Peyer's patch (tissue), 4 donors: ENCODE measurements at places on chromosomes 13 and 19. TPM values are rescaled to one million over a fixed set of nuclear protein-coding genes. Genes with fewer than 3 reads are reported as not detected.

The ARHGAP33 gene
- total RNA-seq, result 14.7 TPM

DNA sequence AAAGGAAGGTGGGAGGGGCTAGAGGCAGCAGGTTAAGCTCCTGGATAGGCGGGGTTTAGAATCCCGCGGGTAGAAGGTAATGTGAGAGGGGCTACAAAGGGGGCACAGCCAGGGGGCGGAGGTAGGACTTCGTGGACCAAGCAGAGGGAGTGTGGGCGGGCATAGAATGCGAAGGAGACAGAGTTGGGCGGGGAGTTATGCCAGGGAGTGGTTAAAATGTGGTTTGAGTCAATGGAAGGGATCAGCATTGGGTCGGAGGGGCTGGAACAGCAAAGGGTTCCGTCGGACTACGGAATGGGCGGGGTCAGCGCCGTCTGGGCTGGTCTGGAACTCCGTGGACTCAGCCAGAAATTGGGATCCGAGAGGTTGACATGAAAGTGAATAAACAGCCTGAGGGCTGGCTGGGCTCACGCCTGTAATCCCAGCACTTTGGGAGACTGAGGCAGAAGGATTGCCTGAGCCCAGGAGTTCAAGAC is 3.0 kb downstream of the LTBP4 start:
- H3K4me3 ChIP-seq, result peak overlapping the region; percentile 52
- peak overlapping the region; percentile 98 for H3K27ac ChIP-seq
- H3K27me3 ChIP-seq, result no peaks in the 10 kb centered on the region
- DNase-seq, result no peak
- H3K36me3 ChIP-seq, result no peaks in the 10 kb centered on the region

DNA sequence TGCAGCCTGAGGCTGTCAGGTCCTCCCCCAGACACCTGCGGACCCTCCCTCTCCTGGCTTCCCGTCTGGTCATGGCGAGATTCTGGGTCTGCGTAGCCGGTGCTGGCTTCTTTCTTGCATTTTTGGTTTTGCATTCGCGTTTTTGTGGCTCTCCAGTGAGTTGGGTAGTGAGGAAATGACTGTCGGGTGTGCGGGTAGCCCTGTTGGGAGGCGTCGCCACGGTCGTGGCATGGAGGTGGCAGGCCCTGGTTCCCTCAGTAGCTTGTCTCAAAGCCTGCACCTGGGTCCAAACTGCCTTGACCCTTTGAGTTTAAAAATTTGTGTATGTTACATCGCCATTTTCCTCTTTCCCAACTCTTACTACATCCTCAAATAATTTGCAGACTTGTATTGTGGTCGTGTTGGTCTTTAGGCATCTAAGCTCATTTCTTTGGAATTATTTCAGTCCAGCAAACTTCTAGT is 344 bp downstream of the NHLRC3 start:
- no peaks in the 10 kb centered on the region for H3K36me3 ChIP-seq
- H3K27me3 ChIP-seq, result no peaks in the 10 kb centered on the region
- peaks cover 29% of the 10 kb centered on the region for H3K4me1 ChIP-seq
- peak overlapping the region; percentile 92 for H3K4me3 ChIP-seq
- peak overlapping the region; percentile 91 for H3K27ac ChIP-seq
- peak; percentile 58 for DNase-seq

DNA sequence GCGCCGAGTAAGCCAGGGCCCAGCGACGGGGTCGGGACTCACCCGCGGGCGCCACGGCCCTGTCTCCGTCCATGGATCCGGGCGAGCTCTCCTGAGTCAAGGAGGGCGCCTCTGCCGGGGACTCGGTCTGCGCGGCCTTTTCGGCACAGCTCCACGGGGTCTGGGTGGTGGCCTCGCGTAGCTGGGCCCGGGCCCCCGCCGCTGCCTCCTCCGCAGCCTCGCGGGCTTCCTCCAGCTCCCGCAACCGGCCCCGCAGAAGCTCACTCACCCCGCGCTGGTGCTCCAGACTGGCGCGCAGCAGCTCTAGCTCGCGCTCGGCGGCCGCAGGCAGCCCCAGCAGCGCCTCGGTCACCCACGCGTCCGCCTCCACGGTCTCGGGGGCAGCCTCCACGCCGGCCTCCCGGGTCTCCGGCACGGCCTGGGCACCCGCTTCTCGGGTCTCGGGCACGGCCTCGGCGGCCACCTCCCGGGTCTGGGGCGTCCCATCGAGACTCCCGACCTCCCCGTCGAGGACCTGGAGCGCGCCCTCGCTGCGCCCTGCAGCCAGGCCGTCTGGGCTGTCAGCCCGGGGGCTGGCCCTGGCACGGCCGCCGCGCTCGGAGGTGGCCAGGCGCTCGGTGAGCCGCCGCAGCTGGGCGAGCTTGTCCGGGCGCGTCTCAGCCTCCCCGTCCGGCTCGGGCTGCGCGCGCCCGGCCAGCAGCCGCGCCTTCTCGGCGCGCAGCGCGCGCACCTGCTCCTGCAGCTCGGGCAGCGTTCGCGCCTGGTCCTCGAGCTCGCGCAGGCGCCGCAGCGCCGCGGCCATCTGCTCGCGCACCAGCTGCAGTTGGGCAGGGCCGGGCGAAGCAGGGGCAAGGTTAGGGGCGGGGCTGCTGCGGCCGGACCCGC is 8.4 kb downstream of the KANK3 start:
- H3K4me1 ChIP-seq, result peaks cover 26% of the 10 kb centered on the region
- H3K36me3 ChIP-seq, result no peaks in the 10 kb centered on the region
- H3K27ac ChIP-seq, result no peak overlapping the region
- DNase-seq, result no peak
- H3K4me3 ChIP-seq, result no peak overlapping the region

DNA sequence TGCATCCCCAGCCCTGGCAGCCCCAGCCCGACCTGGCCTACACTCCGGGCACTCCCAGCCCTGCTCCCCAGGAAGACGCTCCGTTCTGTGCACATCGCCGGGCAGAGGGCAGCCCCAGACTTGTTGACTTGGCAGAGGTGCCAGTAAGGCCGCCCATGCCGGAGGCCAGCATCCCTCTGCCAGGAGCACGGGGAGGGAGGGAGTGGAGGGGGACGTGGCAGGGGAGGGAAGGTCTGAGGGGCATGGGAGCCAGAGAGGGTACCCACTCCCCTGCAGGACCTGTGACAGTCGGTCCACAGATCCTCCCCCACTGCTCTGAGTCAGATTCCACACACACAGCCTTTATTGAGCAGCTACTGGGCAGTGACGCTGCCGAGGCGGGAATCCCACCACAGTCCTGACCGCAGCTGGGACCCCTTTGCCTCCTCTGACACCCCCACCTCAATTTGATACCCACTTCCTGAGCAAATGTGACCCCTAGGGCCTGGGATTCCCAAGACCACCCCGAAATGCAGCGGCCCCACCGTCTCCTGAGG is 1.9 kb upstream of the NKPD1 start:
- no peak for DNase-seq
- H3K27ac ChIP-seq, result no peak overlapping the region
- no peaks in the 10 kb centered on the region for H3K27me3 ChIP-seq
- no peak overlapping the region for H3K4me3 ChIP-seq

DNA sequence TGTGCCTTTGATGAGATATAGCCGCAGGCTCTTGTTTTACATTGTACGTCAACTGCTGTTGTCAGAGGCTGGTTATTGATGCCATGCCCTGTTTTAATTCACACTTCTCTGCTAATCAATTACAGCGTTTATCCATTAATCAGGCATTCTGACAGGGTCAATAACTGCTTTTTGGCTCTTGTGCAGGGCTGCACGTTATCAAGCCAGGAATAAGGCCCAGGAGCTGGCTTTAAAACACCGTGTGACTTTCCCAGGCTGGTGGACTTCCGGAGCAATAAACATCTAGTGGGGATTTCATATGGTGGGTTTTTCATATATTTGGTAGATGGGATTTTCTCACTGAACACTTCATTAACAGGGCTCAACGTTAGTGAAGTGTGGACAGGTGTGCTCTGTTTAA is 221.7 kb downstream of the TM9SF2 start:
- H3K4me1 ChIP-seq, result no peaks in the 10 kb centered on the region
- DNase-seq, result no peak
- no peak overlapping the region for H3K4me3 ChIP-seq
- H3K27ac ChIP-seq, result no peak overlapping the region
- H3K36me3 ChIP-seq, result no peaks in the 10 kb centered on the region

- no peaks in the 10 kb centered on the region for H3K36me3 ChIP-seq
- no peaks in the 10 kb centered on the region for H3K4me1 ChIP-seq
- no peaks in the 10 kb centered on the region for H3K27me3 ChIP-seq
Measured at GRCh38 chr19:35717665-35718344, at the start of gene KMT2B. Gene KMT2B, plus strand, starts transcription at chr19:35718003. Its CDS starts 16 bp downstream, at chr19:35718019.

GRCh38 chr13:43140985-43141384 is 117.6 kb downstream of the DNAJC15 start:
- H3K36me3 ChIP-seq, result no peaks in the 10 kb centered on the region
- no peaks in the 10 kb centered on the region for H3K4me1 ChIP-seq
- no peak for DNase-seq
- H3K27me3 ChIP-seq, result no peaks in the 10 kb centered on the region
- no peak overlapping the region for H3K27ac ChIP-seq

- no peak overlapping the region for H3K27ac ChIP-seq
- peak overlapping the region; percentile 19 for H3K4me3 ChIP-seq
- H3K36me3 ChIP-seq, result no peaks in the 10 kb centered on the region
- no peaks in the 10 kb centered on the region for H3K27me3 ChIP-seq
- no peak for DNase-seq
Measured at GRCh38 chr13:27151798-27152599, 19.6 kb downstream of the USP12 start.

DNA sequence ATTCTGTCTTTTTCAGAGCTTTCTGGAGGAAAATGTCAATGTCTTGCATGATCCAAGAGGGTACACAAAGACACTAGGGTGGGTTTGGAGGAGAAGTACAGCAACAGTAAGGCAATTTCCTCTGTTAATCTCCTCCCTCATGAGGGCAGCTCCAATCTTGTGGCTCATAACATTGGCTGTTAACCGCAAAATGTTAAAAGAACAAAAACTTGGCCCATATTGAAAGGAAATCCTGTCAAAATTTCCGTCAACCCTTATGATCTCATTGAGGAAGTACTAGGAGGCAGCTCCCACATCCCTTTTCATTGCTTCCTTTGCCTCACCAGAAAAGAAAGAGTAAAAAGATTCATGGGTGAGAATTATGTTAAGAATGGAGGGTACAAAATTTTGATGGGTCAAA is 11.6 kb downstream of the OXGR1 start:
- DNase-seq, result no peak
- H3K4me1 ChIP-seq, result no peaks in the 10 kb centered on the region
- no peaks in the 10 kb centered on the region for H3K36me3 ChIP-seq
- no peaks in the 10 kb centered on the region for H3K27me3 ChIP-seq
- no peak overlapping the region for H3K4me3 ChIP-seq

GRCh38 chr13:41199079-41199478 is 4.7 kb upstream of the KBTBD7 start:
- H3K4me1 ChIP-seq, result no peaks in the 10 kb centered on the region
- H3K36me3 ChIP-seq, result no peaks in the 10 kb centered on the region
- no peak for DNase-seq
- H3K4me3 ChIP-seq, result no peak overlapping the region
- no peaks in the 10 kb centered on the region for H3K27me3 ChIP-seq

The CCDC169 gene
- total RNA-seq, result not detected
